Kidney epithelial cell (primary cell): ENCODE measurements at places on chromosomes 5 and 9.

DNA sequence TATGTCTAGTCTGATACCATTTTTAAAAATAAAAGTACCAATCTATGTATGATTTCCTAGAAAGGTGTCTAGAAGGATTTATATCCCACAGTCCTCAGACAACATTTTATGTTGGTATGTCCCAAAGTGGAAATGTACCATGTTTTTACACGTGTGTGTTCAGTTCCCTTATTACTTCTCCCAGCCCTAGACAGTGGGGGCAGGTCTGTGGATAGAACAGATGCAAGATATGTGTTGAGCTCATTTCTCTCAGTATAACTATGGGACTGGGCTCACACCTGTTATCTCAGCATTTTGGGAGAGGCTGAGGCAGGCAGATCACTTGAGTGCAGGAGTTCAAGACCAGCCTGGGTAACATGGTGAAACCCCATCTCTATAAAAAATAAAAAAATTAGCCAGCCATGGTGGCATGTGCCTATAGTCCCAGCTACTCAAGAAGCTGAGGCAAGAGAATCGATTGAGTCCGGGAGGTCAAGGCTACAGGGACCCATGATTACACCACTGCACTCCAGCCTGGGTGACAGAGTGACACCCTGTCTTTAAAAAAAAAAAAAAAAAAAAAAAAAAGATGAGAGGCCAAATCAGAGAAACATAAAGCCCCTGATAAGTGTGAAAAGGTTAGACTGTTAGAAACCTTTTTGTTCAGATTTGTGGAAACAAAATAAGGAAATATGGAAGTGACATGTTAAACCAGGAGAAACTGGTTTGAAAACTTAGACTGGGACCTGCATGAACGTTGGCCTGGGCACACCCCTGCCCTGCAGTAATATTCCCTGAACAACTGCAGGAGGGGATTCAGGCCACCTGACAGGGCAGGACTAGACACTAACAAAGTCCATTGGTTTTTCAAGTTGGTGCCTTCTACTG is 7.4 kb upstream of the SLC2A8 start:
- DNase-seq: no peak

- DNase-seq: no peak
Measured at GRCh38 chr9:1505489-1505888, 455.3 kb downstream of the DMRT2 start.

GRCh38 chr9:2967766-2968165 is 123.9 kb upstream of the PUM3 start:
- DNase-seq: no peak

DNA sequence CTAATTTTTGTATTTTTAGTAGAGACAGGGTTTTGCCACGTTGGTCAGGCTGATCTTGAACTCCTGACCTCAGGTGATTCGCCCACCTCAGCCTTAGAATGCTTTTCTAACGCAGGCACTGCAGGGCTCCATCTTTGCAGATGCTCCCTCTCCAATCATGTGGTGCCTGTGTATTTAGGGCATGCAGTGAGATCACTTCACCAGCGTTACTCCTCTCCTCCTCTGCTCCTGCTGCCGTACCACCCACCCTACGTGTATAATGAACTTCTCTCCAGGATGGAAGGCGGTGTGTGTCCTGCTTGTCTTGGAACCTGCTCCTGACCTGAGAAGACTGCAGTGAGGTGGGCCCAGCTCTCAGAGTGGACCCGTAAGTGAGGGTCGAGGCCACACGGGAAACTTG is 13.6 kb upstream of the CFAP157 start:
- DNase-seq: no peak

- DNase-seq: no peak
Measured at GRCh38 chr5:32836176-32836575, 125.1 kb downstream of the NPR3 start.
